CD8-positive, alpha-beta T cell (primary cell): ENCODE measurements at places on chromosomes 6 and 20.
A peak's percentile ranks its signal among the peaks of the same experiment; 100 is the strongest.

DNA sequence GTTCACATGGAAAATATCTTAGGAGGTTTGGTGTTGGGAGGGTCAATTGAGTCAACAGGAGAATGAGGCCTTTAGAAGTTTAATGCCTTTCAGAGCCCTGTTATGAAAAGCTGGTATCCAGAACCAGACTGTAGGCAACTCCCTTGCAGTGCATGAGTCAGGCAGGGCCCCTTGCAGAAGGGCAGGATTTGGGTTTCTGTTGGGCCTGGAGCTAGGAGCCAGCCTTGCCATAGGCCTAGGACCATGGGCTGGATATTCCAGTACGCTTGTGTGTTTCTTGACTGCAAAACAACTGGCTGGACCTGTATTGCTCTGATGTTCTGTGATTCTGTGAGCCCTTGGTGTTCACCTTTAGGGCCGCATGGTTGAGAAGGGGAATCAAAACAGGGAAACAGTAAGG lies 350.9 kb upstream of the PRND start:
- DNase-seq = no peak

DNA sequence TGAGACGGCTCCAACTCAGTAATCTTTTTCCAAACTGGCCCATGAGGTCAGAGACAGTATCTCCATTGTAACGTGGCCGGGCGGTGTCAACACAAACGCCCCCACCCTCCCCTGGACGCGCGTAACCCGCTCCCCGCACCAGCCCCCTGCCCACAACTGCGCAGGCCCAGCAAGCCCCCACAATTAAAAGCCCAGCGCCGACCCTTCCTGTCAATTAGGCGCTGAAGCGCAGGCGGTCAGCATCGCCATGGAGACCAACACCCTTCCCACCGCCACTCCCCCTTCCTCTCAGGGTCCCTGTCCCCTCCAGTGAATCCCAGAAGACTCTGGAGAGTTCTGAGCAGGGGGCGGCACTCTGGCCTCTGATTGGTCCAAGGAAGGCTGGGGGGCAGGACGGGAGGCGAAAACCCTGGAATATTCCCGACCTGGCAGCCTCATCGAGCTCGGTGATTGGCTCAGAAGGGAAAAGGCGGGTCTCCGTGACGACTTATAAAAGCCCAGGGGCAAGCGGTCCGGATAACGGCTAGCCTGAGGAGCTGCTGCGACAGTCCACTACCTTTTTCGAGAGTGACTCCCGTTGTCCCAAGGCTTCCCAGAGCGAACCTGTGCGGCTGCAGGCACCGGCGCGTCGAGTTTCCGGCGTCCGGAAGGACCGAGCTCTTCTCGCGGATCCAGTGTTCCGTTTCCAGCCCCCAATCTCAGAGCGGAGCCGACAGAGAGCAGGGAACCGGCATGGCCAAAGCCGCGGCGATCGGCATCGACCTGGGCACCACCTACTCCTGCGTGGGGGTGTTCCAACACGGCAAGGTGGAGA lies at the start of the genes HSPA1A and HSPA1L:
Gene HSPA1A, plus strand, starts transcription at position 519 of the 814 bp plus-strand sequence. Its CDS starts 214 bp downstream, at position 733.
Gene HSPA1L, minus strand, starts transcription at position 259 of the 814 bp plus-strand sequence. CDS start 3,311 bp downstream, outside the sequence.
- peak; percentile 58 for DNase-seq

DNA sequence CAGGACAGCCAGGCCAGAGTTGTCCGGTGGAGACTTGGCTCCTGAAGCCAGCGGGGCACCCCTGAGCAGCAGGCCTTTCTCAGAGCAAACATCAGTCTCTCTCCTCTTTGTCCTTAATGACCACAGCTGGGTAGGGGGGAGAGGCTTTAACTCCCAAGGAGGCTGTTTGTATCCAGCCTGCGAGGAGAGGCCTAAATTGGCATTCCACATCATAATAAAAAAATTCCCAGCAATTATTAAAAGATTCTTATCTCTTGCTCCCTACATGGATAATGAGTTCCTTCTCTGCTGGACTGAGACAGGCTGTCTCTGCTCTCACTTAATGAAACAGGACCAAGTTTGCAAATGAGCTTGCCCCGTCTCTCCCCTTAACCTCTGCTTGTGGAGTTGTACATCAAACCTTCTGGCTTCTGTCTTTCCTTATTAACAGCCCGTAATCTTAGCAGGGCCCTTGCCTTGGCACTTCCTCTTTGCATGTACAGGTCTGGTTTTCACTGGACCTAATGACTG lies 838.2 kb downstream of the MAFB start:
- no peak for DNase-seq

GRCh38 chr20:48898210-48898609 lies 23.3 kb upstream of the ARFGEF2 start:
- DNase-seq = no peak

- no peak for DNase-seq
Measured at GRCh38 chr6:2147766-2148448, 97.5 kb downstream of the GMDS start.

DNA sequence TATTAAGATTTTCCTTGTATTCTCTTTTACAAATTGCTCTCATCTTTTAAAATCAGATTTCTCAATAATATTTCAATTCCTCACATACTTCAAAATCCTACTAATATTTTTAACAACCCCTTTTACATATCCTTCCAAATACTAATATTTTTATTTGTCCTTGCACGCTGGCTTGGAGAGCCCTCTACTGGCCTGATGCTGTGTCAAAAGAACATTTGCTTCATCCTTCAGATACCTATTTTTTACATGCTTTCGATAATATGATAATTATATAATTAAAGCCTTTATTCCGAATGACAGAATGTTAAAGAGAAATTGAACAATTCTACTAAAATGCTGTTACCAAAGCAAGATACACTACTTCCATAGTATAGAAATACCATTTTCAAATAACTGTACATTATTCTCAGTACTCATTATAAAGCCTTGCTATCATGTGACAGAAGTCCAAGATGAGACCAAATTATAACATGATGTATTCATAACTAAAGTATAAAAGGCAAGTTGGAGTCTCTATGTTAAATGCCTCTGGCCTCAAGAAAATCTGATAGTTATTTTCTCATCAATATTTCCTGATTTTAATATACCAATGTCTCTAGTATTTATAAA lies 39.0 kb upstream of the PLN start:
- no peak for DNase-seq

- no peak for DNase-seq
Measured at GRCh38 chr20:63893999-63894357, 948 bp upstream of the DNAJC5 start.

DNA sequence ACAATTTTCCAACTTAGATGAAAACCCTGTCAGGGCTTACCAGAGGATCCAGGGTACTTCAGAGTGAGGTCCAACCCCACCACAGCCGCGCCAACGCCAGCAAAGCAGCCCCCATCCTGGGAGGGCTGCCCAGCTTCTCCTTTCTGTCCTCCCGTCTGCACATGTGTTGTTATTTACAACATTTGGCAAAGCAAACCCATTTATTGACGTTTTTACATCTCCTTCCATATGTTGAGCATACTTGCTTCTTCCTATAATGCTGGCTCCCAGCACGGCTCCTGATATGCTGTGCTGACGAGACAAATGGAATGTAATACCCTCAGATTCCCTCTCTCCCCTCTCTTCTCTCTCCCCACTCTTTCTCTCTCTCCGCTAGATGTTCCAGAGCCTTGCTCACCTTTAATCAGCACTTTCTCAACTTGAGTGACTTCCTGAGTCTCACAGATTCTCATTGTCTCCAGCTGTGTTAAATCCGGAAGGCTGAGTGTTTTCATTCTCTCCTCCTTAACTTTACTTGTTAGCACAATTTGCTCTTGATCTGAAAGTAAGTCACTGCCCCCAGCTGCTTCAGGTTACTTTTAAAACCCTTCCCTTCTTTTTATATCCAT lies 22.7 kb downstream of the RCAN2 start:
- no peak for DNase-seq

DNA sequence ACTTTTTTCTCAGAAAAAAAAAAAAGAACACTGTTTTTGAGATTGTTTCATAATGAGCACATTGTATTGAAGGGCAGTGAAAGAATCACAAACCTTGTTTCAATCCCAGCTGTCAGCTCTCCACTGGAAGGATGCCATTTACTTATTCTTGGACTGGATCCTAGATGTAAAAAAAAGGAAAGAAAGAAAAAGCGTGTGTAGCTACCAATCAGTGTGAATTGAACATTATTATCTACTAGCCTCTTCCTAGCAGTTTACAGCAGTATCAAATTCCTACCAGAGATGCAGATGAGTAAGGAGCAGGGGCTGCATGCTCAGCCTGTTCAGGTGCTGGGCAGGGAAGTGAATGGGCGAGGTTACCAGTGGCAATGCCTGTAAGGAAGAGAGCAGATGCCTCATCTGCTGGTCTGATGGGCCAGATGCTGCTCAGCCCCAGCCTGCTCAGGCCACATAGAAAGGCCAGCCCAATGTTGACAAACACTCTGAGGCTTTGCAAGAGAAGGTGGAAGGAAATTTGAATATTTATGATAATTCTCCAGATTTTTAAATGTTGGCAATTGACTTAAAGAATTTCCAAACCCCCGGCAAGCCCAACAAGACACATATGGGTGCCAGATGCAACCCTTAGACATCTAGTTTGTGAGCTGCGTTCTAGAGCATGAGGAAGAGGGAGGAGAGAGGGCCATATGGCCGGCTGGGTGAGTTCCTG lies 189.5 kb downstream of the IBTK start:
- no peak for DNase-seq

DNA sequence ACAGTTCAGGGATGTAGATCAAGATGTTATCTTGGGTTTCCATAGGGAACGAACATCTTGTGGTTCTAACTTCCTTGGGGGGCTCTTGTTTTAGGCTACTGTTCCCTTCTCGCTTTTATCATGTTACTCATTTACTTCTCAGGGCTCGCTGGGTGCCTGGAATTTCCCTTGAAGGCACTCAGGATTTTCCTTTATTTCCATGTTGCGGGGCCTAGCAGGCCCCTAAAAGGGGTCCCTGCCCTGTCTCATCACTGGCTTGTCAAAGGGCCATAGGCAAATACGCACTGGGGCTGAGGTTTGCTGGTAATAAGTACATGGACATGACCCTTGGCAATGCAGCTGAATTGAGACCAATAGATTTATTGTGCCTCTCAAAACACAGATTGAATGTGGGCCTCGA lies 262.3 kb downstream of the CDH4 start:
- no peak for DNase-seq

DNA sequence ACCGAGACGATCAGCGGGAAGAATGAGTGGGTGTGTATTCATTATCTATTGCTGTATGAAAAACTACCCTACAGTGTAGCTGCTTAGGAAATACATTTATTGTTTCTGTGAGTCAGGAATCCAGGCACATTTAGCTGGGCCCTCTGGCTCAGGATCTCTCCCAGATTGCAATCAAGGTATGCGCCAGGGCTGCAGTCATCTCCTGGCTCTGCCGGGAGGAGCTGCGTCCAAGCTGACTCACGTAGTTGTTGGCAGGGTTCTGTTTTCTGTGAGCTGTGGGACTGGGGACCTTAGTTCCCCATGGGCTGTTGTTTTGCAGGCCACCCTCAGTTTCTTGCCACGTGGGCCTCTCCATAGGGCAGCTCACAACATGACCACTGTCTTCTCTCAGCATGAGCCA lies 68.2 kb upstream of the FUCA2 start:
- no peak for DNase-seq

GRCh38 chr6:130575971-130576370 lies 210.2 kb downstream of the TMEM200A start:
- peak; percentile 72 for DNase-seq

- DNase-seq = no peak
Measured at GRCh38 chr6:71284785-71285184, 3.8 kb upstream of the OGFRL1 start.

DNA sequence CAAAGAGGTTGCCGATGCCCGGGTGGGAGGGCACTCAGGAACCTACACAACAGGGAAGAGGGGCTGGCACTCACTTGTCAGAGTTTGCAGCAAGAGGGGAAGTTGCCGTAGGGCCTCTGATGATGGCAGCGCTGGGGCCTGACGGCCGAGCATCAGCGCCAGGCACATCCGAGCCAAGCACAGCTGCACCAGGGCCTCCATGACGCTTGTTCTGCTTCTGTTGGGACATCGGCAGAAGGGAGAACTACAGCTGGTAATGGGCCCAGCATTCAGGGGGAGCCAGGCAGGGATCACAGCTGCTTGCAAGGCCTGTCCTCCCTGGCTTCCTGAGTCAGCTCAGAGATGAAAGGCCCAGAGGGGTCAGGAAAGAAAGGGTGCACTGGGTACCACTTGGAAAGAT lies 367.7 kb downstream of the CDH4 start:
- no peak for DNase-seq

- DNase-seq = no peak
Measured at GRCh38 chr6:30041821-30042220, 19.2 kb upstream of the POLR1H start.

DNA sequence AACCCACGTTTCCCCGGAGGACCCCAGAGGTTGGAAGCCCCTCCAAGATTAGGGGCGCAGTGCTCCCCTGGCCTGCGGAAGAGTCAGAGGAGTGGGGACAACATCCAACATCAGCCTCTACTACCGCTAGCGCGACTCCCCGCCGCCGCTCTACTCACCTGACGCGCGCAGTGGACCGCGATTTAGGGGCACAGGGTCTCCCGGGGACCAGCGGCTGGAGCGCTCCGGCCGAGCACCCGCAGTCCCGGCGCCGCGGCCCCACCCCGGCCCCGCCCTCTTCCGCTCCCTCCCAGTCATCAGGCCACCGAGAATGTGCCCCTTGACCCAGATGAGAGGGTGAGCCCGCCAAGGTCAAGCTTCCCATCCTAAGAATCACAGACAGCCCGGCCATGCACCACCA lies at the start of gene ZFP57:
Gene ZFP57, minus strand, starts transcription at position 249 of the 400 bp plus-strand sequence. CDS start 4,149 bp downstream, outside the sequence.
- DNase-seq = no peak

DNA sequence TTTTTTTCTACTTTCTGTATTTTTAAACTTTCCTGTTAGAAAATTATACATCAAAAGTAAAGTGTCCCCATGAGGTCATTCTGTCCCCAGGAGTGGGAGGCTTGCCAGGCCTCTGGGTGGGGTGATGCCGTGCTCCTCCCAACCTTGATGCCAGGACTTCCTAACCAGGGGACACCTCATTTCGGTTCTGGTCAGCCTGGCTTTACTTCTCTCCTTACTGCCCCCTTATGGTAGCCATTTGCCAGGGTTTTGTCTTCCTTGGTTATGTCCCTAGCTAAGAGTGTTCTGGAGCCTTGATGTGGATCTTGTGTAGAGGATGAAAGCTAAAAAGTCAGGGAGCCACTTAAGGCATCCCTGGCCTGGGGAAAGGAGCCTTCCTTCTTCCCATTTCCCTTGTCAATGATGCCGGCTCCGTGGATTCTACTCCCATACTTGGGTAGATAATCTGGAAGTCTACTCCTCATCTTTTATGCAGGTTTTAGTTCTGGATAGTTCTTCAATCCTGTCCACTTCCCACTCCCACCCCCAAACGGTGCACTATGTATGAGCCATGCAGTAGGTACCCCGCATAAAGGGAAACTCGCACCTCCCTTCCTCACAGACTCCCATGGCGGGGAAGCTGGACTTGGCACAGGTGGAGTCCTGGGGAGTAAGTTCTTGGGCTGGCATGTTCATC lies 164.1 kb upstream of the SALL4 start:
- peak; percentile 23 for DNase-seq

DNA sequence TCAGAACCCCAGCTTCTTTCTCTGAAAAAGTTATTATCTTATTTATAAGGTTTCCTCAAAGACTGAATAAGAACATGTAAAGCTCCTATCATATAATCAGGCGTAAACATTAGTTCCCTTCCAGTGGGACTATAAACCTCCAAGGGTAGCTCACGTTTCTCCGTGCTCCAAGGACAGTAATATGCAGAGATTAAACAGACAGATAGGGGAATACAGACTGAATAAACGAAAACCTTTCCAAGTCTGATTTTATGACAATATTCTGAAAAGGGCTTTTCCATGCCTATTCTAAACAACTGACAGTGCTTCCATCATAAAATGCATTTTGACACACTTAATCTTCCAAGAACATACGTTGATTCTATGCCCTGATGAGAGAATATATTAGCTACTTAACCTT lies 22.8 kb downstream of the BACH2 start:
- no peak for DNase-seq
